Peyer's patch (tissue), 4 donors: ENCODE measurements at places on chromosomes 3 and 15. TPM values are rescaled to one million over a fixed set of nuclear protein-coding genes. Genes with fewer than 3 reads are reported as not detected.

ARGFX gene
- total RNA-seq: not detected

RETNLB gene
- total RNA-seq: 11.4 TPM

AMOTL2 gene
- total RNA-seq: 37.7 TPM

FILIP1L gene
- total RNA-seq: 12.3 TPM

HDGFL3 gene
- 14.1 TPM for total RNA-seq

SYNPR gene
- total RNA-seq: not detected

SLC9A9 gene
- 8.7 TPM for total RNA-seq

RASSF1 gene
- total RNA-seq: 27.6 TPM
